ENCODE measurements at places on chromosomes 6 and 20. TPM values are rescaled to one million over a fixed set of nuclear protein-coding genes. Genes with fewer than 3 reads are reported as not detected.

The GTSF1L gene
- 0.17 TPM for polyA plus RNA-seq

The RARS2 gene
- 34.2 TPM for polyA plus RNA-seq

The HLA-DQB1 gene
- polyA plus RNA-seq = 77.9 TPM

The PXDC1 gene
- polyA plus RNA-seq = 9.1 TPM

The NOP56 gene
- 33.6 TPM for polyA plus RNA-seq

The SLC2A10 gene
- 28.2 TPM for polyA plus RNA-seq

The MOG gene
- polyA plus RNA-seq = not detected

The MRAP2 gene
- 3.5 TPM for polyA plus RNA-seq

The FRS3 gene
- 4.8 TPM for polyA plus RNA-seq

The PACSIN1 gene
- polyA plus RNA-seq = not detected

The NFKBIL1 gene
- polyA plus RNA-seq = 25.2 TPM

The STXBP5 gene
- 18.0 TPM for polyA plus RNA-seq

The SLC22A7 gene
- polyA plus RNA-seq = not detected

The TP53TG5 gene
- polyA plus RNA-seq = 0.03 TPM

The NHSL1 gene
- polyA plus RNA-seq = 17.5 TPM

The PCSK2 gene
- polyA plus RNA-seq = 0.60 TPM

The TRIM31 gene
- polyA plus RNA-seq = 118 TPM

The PRDM13 gene
- not detected for polyA plus RNA-seq

The OR2B6 gene
- polyA plus RNA-seq = not detected
